Thoracic aorta (tissue), 2 donors: ENCODE measurements at places on chromosomes 2 and 18. TPM values are rescaled to one million over a fixed set of nuclear protein-coding genes. Genes with fewer than 3 reads are reported as not detected.

Gene NTSR2
- not detected for total RNA-seq

Gene TXNL4A
- total RNA-seq = 31.5 TPM

Gene APCDD1
- 75.8 TPM for total RNA-seq

Gene MYOM1
- total RNA-seq = 27.2 TPM

Gene OSBPL1A
- 53.7 TPM for total RNA-seq

Gene EVA1A
- not detected for total RNA-seq

Gene LINC00305
- not detected for total RNA-seq

Gene DNAJC5G
- not detected for total RNA-seq

Gene GPR17
- not detected for total RNA-seq

Gene RAMP1
- 246 TPM for total RNA-seq

Gene TMEM178A
- total RNA-seq = 6.5 TPM

Gene NXPH2
- not detected for total RNA-seq

Gene RAB17
- 6.5 TPM for total RNA-seq

Gene C2orf66
- total RNA-seq = not detected

Gene CCDC74B
- 12.4 TPM for total RNA-seq

Gene C1QL2
- total RNA-seq = not detected

Gene SLC5A7
- 0.14 TPM for total RNA-seq

Gene TEX44
- not detected for total RNA-seq

Gene SLC5A6
- total RNA-seq = 26.0 TPM

Gene BCL2
- 29.3 TPM for total RNA-seq

Gene CRYBA2
- total RNA-seq = not detected

Gene APLF
- total RNA-seq = 5.8 TPM

Gene ZNF407
- total RNA-seq = 26.7 TPM

Gene TRIM54
- total RNA-seq = 2.5 TPM

Gene SKA1
- not detected for total RNA-seq

Gene RBFA
- total RNA-seq = 37.5 TPM

Gene REV1
- 107 TPM for total RNA-seq

Gene LYPD6
- 0.28 TPM for total RNA-seq

Gene ABHD1
- 0.27 TPM for total RNA-seq

Gene HOXD12
- not detected for total RNA-seq

Gene ABHD3
- total RNA-seq = 8.5 TPM

Gene DSC1
- 0.41 TPM for total RNA-seq

Gene IL1B
- total RNA-seq = 4.0 TPM
